ENCODE measurements at places on chromosomes 13 and 19.

GRCh38 chr13:50548586-50548985 is 294.9 kb downstream of the DLEU7 start:
- no peak for DNase-seq

GRCh38 chr19:12799742-12800465 is 1.7 kb downstream of the PRDX2 start:
- no peak for DNase-seq

DNA sequence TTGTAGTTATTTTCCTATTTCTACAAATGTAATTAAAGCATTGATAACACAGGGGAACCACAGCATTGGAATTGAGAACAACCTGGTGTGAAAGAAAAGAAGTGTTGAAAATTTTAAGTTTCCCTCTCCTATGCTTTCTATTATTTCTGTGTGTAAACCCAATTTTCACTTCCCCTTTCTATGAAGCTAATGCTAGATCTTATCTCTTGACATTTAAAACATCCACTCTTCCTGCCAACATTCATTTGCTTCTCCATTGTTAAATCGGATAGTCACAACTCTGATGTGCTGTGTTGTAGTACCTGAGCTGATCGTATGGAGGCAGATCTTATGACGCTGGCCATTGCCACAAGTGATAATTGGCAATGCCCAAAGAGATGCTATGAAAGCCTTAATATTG is 203.0 kb downstream of the ITGBL1 start:
- DNase-seq: no peak

- no peak for DNase-seq
Measured at GRCh38 chr19:31600731-31601295, 251.6 kb upstream of the TSHZ3 start.

GRCh38 chr13:58239774-58240268 is 608.3 kb downstream of the PCDH17 start:
- DNase-seq: no peak

GRCh38 chr13:76378767-76379166 is 507.4 kb downstream of the KCTD12 start:
- no peak for DNase-seq

DNA sequence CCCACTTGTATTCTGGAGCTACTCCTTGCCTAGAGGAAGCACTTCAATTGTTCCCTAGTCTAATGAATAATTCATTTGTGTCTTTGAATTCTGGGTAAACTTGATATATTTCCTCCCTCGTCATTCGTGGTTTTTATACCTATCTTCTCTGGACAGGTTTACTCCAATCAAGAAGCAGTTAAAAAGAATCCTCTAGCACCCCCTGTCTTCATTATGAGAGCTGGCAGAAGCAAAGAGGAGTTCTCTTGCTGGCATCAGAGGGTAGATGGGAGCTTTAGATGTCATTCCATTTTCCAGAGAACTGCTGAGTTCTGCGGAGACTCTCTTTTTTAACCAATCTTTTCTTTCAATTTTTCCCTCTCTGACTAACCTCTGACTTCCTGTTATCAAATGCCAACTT is 627.7 kb downstream of the FGF9 start:
- no peak for DNase-seq

DNA sequence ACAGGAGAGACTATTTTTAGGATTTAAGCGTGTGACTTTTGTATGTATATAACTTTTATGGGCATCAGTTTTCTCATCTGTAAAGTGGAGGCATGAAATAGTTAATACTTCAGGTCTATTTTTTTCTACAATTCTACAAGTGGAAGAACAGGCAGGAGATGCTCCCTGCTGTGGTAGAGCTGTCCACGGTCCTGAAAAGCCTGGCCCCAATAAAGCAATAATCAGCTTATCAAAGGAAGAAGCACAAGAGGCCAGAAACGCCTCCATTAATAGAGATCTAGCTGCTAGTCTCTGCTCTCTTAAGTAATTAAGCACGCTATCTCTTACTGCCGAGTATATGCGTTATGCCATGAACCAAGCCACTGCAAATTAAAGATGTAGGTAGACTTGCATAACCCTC is 28.0 kb upstream of the WASF3 start:
- DNase-seq: no peak

DNA sequence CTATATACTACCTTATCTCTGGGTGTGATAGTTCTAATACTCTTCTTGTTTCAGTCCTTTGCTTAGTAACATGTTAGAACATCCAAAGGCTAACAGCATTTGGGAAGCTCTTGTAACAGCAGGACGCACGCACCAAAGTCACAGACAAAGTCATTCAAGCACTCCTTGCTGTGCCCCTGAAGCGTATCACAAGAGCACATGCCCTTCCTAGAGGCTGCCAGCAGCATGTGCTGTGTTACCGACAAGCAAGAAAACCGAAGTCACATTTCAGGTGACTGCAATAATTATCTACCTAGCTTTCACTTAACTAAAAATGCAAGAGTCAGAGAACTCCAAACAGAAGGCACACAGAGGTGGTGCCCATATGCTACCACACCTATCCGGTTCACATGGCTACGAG is 194.1 kb downstream of the KLF12 start:
- no peak for DNase-seq

DNA sequence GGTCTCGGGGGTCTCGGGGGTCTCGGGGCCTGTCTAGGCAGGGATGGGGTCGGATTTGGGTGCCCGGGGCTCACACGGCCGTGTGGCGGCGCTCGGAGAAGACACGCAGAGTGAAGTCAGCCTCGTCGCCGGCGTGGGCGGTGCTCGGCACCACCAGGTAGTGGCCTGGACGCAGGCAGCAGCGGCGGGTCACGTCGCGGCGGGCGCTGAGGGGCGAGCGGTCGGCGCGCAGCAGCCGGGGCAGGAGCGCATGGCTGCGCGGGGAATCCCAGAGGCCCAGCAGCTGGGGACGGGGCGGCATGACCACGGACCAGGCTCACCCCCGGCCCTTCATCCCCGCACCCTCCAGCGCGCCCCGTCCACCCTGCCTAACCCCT is 8.2 kb downstream of the CAPN12 start:
- DNase-seq: no peak

DNA sequence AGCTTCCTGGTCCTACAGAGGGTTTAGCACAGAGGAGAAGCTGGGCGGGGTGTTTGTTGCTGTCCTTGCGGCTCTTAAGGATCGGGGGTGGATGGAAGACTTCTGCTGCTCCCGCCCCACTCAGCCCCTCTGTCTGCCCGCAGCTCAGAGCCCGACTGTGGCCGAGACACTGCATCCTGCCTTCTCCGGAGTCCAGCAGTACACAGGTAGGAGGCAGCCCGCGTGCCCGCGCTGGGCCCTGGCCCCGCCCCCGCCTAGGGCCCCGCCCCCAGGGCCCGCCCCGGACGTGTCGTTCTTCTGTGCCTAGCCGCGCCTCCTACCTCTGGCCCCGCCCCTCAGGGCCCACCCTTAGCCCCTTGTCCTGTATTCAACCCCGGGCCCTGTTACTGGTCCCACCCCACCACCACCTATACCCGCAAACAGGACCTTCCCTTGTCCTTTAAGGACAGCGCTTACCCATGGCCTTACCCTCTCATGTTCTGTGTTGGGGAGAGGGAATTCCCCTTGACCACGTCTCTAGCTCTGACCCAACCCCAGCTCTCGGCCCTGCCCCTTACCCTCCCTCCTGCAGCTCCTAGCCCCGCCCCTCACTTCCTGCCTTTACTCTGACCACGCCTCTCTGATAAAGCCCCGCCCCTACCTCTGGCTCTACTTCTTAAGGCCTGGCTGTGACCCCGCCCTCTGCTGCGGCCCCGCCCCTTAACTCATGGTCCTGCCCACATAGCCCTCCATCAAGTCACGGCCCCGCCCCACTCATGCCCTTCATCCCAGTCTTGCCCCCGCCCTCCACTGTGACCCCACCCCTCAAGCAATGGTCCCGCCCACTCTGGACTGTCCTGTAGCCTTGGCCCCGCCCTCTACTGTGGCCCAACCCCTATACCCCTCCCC is 60.5 kb downstream of the CELF5 start:
- DNase-seq: no peak

DNA sequence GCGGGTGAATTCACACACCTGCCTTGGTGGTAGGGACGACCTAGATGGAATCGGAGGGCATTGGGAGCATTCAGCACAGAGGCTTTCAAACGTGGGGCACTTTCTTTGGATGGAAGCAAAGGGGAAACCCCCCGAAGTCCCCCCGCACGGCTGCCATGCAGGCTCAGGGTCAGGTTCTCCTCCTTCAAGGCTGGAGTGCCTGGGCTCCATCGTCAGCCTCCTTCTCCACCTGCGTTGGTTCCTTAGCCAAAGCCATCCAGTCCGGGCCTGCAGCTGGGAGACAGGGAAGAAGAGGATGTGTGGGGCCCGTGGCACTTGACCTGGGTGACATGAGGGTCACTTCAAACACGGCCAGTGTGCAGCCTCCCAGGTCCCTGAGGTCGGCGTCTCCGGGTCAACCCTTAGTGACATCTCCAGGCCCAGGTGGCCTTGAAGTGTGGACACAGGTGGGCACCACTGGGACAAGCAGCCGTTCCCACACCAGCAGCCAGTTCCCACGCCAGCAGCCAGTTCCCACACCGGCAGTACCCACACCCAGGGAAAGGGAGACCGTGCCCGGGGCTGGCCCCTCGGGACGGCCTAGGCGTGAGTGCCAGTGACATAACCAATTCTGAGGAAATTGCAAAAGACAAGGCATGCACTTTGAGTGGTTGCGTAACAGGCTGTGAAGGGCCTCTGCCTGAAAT is 116.0 kb downstream of the SOX1 start:
- DNase-seq: no peak

DNA sequence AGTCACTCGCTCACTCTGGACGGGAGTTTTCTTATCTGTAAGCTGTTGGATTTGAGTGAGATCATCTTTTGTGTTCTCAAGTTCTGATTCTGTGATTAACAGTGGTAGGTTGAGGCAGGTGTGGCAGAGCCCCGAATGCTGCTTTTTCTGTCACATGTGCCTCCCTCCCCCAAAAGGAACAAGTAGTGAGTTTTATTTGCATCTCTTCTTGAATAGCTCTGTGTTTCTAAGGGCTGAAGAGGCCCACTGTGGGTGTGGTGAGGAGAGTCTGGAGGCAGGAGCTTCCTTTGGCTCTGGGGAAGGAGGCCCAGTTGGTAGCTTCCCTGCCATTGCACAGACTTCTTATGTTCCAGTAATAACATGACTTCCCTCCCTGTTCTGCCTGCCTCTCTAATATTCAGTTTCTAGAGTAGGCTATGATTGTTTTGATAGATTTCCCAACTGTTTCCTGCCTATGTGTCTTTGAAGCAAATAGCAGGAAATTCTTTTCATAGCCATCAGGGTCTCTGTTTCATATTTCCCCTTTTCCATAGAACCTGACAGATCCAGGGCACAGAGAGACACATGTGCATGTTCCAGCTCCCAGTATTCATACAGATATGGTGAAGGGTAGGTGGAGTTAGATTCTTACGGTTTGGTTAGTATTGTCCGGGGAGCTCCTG is 23.9 kb upstream of the CXCL17 start:
- DNase-seq: no peak

DNA sequence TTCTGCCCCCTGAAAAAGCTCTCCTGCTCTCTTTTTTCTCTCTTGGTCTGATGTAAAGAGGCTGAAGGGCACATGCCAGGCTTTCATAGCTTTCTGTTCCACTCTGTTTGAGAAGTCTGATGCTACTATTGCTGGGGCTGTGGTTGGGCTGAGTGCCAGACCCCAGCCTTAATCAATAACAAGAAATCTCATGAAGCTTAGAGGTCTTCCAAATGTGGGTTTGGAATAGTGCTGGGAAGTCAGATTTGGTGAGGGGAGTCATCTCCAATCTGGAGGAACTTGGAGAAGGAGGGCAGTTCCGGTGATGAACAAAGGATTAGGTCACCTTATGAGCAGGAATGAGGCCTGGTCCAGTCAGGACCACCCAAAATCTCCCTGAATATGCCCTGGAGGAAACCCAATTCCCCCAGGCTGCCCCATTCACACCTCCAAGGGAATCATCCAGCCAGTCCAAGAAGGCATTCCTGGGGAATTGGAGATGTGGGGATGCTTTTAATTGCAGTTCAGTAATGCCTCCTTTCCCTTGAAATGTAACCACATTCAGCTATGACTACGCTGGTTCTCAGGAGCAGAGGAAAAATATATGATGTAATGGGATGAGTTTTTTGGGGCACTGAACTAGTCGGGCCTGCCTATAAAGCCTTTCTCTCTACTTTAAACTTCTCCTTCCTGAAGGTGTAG is 102.0 kb downstream of the STARD13 start:
- no peak for DNase-seq

- DNase-seq: no peak
Measured at GRCh38 chr13:21823949-21824348, 153.1 kb downstream of the FGF9 start.

DNA sequence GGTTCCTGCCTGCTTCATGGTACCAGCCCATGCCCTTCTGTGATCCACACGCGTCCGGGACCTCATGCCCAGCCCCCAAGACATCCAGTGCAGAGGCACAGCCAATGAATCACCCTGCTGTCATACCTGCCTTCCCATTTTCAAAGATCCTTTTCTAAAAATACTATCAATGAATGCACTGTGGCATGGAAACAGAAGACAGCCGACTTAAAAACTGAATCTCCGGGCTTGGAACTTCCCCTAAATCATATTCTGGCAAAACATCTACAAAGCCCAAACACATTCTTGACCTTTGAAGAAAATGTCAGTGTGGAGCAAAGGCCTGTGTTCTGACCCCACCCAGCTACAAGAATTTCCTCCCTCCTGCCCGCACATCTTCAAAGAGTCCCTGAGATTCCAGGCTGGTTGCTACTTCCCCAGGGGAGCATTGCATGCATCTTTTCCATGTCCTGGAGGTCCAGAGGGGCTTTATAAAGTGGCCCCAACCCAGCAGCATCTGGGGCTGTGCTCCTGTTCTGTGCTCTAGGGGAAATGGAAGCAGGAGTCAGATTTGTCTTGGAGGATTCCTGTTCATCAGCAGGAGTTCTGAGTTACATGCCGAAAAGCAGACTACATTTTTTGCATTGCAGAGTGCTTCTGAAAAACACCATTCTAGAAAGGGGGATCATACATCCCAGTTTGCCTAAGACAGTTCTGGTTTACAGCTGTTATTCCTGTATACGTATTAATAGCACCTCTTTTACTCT is 135.2 kb downstream of the USP12 start:
- no peak for DNase-seq

GRCh38 chr19:1113030-1113985 is 9.5 kb downstream of the GPX4 start:
- peak; percentile 69 for DNase-seq

All from esophagus squamous epithelium (tissue), 5 donors.